ENCODE measurements at places on chromosomes 7 and 10.

DNA sequence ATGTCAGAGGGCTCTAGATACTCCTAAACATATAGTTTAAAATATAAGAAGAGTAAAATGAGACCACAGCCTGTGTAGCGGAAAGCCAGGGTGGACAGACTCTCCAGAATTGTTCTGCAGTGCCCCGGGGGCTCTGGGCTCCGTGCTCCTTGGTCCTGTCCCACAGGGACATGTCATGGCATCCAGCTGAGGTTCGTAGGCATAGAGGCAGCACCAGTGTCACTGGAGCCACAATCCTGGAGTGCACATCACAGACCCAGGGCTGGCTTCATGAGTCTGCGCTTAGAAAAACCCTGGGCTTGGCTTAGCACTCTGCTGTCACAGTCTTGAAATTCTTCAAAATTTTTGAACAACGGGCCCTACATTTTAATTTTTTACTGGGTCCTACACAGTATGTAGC is 280.4 kb upstream of the ZNF32 start:
- DNase-seq: no peak

GRCh38 chr10:71973777-71974488 is 9.7 kb downstream of the CHST3 start:
- no peak for DNase-seq

- no peak for DNase-seq
Measured at GRCh38 chr10:80323311-80323710, 33.2 kb downstream of the DYDC1 start.

DNA sequence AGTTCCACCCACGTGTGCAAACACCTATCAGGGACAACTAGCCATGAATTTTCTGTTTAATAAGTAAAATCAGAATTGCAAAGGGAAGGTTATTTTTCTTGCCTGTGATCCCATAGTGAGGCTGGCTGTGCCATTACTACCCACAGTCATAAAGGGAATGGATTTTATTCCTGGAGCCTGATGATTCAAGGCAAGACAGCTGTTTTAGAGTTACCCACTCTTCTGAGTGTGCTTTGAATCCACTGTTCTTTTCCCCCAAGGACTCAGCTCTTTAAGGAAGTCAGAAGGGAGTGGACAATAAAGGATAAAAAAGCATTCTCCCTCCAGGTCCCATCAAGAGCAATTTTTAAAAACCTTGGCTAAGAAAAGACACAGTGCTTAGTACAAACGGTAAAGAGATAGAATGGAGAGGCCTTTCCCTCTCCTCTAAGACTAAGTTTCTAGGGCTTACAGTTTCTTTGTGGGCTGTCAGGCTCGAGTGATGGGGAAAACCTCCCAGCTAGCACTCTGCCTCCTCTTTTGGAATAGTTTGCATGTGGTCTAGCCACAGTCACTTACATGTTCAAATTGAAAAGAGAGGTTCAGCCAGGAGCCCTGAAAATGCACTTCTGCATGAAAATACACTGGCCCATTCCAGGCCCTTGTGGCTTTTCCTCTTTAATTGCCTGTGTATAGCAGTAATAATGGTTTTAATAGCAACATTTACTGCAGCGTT is 5.1 kb upstream of the LRRC4 start:
- no peak for DNase-seq

DNA sequence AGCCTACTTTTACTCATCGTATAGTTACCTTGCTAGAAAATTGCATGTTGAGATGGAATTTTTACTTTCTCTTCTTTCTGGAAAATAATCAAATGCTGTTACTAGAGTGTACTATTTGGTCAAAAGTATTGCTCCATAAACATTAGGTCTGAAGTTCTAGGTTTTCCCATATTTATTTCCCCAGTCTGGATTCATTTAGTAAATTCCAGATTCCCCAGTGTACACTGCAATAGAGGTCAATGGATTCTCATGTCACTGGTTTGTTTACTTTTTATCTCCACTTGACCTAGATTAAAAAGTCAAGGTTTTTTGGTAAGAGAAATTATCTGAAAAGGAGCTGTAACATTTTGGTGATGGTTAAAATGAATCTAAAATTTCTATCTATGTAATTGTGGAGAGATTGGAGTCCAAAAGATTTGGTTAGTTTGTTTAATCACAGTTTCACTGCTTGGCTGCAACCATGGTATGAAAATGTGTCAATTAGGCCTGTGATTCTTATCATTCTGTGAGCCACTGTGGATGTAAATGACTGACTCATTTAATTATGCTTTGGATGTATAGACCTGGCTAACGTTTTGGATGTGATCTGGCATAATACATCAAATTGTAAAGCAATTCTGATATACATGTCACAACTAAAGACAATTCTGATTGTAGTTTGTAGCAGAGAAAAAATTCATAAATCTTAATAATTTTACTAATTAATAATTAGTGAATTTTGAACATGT is 32.7 kb upstream of the STEAP4 start:
- no peak for DNase-seq

- no peak for DNase-seq
Measured at GRCh38 chr10:5095687-5096086, 1.5 kb downstream of the AKR1C3 start.

DNA sequence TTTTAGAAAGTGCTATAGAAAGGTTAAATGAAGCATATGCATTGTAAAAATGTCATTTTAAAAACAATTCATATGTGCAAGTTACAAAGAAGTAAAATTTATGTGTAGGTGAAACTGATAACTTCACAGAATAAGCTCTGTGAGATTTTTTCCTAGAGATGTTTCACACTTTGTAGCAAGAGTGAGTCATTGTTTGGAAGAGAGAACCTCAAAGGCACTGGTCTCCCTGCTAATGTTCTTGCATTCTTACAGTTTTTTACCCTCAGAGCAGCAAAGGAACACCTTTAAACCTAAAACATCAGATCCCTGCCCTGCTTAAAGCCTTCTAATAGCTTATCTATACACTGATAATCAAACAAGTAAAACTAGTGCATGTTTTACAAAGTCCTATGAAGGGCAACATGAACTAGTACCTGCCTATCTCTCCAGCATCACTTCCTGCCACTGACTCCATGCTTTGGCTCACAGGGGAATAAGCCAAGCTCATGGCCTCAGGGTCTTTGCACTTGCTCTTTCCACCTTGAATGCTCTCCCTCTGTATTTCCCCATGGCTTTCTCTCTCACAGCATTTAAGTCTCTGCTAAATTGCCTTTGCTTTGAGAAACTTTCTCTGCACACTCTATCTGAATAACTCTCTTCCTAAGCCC is 997.0 kb downstream of the GATA3 start:
- no peak for DNase-seq
